ENCODE measurements at places on chromosomes 16 and 17.

DNA sequence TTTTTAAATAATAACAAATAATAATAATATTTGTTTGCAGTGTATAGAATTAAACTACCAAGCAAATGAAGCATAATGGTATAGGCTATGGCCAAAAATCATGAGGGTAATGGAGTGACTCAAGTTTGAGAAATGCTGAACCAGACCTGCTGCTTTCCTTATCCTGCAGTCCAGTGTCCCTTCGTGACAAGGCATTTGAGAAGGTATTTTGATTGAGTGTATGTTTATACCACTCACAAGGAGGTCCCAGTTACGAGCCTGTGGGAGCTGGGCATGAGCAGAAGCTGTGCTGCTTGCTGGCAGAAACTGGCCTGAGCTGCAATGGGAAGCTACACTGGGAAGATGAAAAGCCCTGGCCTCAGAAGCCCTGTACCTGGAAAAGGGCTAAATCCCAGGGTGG, 50.3 kb downstream of the GNAO1 start:
- no peak for DNase-seq

GRCh38 chr17:17445296-17445924, 31.4 kb upstream of the MED9 start:
- no peak for DNase-seq

- DNase-seq: peak; percentile 42
Measured at GRCh38 chr17:7557775-7558543, 591 bp upstream of the TNFSF13 start.

DNA sequence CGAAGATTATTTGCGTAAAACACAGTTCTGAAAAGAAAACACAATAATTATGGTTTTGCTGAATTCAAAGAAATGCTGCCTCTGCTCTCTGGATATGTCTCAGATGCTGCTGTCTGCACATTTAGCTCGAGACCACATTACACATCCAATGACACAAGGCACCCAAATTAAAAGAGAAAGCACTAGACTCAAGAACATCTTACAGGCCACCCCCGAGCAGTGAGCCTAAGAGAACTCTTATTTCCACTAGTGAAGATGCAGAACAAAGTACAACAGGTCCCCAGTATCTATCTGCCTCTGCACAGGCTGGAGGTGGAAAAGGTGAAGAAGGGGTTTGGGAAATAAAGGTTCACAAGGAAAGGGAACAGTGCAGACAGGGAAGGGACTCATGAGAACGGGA, 33.5 kb downstream of the GRB2 start:
- DNase-seq: no peak

DNA sequence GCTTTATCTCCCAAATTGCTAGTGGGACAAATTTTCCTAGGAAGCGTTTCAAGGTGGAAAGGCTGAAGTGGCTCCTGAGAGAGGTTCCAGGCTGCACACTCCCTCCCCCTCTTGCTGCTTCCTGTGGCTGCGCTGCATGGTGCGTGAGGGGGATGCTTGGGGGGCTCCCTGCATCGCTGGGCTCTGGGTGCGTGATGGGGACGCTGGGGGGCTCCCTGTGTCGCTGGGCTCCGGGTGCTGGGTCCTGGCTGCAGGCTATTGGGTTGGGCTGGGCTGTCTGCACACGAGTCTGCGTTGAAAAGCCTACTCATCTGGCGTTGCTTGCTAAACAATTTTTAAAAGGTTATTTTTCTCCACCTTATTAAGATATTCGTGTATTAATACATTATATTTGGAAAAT, 30.1 kb downstream of the NDEL1 start:
- DNase-seq: no peak

GRCh38 chr16:71971571-71971970, 28.6 kb downstream of the PKD1L3 start:
- DNase-seq: no peak

GRCh38 chr17:56785405-56785804, 48.3 kb downstream of the C17orf67 start:
- no peak for DNase-seq

- DNase-seq: no peak
Measured at GRCh38 chr16:26717826-26718225, 348.9 kb upstream of the C16orf82 start.

GRCh38 chr17:41585301-41586056, 1.2 kb downstream of the KRT14 start:
- no peak for DNase-seq

DNA sequence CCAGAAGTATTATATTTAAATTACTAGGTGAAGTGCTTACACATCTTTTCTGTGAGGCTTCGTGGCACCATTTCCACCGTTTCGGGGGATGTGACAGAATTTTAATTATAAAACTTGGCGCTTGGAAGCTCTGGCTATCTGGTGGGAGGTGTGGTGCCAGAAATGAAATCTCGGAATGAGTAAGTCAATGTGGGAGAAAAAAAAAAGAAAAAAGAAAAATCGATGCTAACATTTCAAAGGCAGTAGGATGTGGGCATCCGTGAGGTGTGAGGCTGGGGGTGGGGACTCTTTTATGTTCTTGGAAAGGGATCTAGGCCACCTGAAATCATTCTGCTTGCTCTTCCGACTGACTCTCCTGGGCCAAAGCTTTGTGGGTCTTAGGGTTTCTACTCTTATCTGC, 21.9 kb downstream of the CPPED1 start:
- no peak for DNase-seq

- no peak for DNase-seq
Measured at GRCh38 chr17:77115947-77116346, 24.8 kb upstream of the SEC14L1 start.

- DNase-seq: peak; percentile 77
Measured at GRCh38 chr17:78289802-78290363, 58.5 kb downstream of the TMEM235 start.

GRCh38 chr16:29674188-29674587, 4.8 kb upstream of the QPRT start:
- DNase-seq: no peak

- DNase-seq: no peak
Measured at GRCh38 chr16:26316683-26317464, 625.1 kb downstream of the HS3ST4 start.

DNA sequence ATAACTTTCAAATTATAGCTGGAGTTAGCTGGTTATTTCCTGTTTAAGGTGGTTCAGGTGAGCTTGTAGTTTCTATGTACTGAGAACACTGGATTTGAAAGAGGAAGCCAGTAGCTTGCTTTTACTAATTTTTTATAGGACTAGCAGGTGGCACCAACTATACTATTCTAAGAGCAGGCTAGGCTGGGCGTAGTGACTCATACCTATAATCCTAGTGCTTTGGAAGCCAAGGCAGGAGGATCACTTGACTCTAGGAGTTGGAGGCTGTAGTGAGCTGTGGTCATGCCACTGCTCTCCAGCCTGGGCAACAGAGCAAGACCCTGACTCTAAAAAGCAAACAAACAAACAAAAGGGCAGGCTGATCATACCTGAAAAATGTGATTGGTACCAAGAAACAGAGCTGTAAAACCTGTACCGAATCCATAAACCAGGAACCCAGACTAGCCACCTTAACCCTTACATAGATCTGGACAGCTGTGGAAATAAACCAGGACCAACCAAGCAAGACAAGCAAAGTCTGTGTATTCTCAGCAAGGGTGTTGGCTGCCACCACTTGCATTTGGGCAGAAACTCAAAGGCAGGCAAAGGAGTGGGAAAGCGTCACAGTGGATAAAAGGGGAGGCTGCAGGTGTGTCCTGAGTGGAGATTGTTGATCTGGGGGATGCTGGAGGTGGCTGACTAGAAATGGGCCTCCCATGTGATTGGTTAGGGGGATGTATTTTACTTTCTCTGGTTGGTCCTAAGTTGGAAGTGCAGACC, 36.3 kb downstream of the SLC47A1 start:
- DNase-seq: no peak

DNA sequence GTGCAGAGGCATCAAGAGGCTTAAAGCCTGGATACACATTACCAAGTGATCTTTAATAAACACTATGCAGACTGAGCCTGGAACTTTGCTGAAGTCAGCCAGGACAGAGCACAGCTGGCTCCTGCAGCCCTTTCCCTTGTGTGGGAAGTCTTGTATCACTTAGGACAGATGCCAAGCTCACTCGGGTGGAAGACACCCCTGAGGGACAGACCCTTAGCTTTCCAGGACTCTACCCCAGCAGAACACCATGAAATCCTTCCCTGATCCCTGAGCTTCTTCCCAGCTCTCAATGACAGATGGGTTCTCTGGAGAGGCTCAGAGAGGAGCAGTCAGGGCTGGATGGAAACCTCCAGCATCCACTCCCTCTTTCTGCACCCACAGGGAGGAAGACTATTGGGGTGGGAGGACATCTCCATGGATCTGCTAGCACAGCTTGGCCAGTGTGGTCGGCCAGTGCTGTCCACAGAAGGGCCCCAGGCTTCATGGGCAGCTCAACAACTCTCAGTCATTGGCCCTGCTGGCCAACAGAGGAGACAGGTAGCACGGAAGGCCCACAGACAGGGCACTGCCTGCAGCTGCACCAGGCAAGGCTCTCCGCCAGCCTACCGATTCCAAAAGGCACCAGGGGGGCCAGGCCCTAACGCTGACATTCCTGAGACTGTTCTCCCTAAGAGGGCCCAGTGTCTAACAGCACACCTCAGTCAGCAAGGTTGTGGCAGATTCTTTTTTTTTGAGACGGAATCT, 15.9 kb downstream of the RAB5C start:
- DNase-seq: no peak

DNA sequence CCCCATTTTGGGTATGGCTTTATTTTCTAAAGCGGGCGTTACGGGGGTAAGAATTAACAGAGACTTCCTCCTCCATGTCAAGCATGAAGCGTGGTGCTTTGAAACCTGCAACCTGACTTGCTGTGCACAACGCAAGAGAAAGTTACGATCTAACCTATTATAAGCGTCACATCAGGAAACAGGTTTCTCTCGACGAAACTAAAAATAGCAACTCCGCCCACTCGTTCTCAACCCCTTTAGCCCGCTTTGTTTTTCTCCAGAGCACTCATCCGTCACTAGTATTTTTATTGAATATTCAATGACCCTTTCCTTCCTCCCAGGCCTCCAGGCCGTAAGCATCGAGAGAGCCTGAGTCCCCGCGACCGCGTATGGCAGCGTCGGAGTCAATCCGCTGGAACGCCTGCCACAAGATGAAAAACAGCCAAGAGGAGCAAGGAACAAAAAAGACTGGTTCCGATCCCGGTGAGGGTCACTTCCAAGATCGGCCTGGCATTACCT, 555 bp downstream of the NUP88 start:
- peak; percentile 9 for DNase-seq

- no peak for DNase-seq
Measured at GRCh38 chr17:33124185-33124584, 132.5 kb downstream of the SPACA3 start.

- DNase-seq: no peak
Measured at GRCh38 chr17:72613806-72614292, 478.6 kb downstream of the SLC39A11 start.

DNA sequence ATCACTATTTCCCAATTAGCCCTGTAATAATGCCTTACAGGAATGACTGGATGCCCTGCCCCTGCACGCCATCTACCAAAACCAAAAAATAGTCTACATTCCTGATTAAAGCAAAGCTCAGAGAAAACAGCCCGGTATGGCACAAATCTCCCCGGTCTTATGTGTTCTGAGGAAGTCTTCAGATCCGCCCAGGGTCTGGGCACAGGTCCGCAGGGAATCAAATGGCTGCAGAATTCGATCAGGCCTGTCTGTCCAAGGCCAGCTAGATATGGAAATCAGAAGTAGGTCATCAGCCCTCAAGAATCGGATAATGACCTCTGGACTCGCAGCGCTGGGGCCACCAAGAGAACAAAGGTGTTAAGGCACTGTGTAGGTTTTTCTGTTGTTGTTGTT, 171.0 kb downstream of the ZFHX3 start:
- DNase-seq: no peak

Data from NCI-H345 (cell line).